ENCODE measurements at places on chromosomes 4 and X. TPM values are rescaled to one million over a fixed set of nuclear protein-coding genes. Genes with fewer than 3 reads are reported as not detected.

The RS1 gene
- total RNA-seq = not detected

The SYTL5 gene
- total RNA-seq = 66.9 TPM

The MAGEA1 gene
- total RNA-seq = 7.1 TPM

The KLHL2 gene
- 12.5 TPM for total RNA-seq

The SSX3 gene
- not detected for total RNA-seq

The POU3F4 gene
- not detected for total RNA-seq

The TAF7L gene
- total RNA-seq = not detected

The TMPRSS11D gene
- total RNA-seq = 0.05 TPM

The ADH1A gene
- total RNA-seq = not detected

The DRP2 gene
- 0.19 TPM for total RNA-seq

The TEX13C gene
- not detected for total RNA-seq

The PTPN13 gene
- 13.1 TPM for total RNA-seq

The GPR50 gene
- not detected for total RNA-seq

The CSAG1 gene
- 60.4 TPM for total RNA-seq

The WAS gene
- total RNA-seq = 1.6 TPM

The TIMM17B gene
- 103 TPM for total RNA-seq

The CLDN34 gene
- 0.13 TPM for total RNA-seq

The RHOXF1 gene
- total RNA-seq = not detected

The FAM114A1 gene
- total RNA-seq = 37.8 TPM

The LDB2 gene
- not detected for total RNA-seq

The ENPP6 gene
- not detected for total RNA-seq

The PAGE1 gene
- 7.5 TPM for total RNA-seq

The BTC gene
- 0.37 TPM for total RNA-seq

The GPR173 gene
- total RNA-seq = not detected

The TEX13B gene
- not detected for total RNA-seq

The SPP1 gene
- 3.7 TPM for total RNA-seq

The SLITRK2 gene
- total RNA-seq = 0.72 TPM

The TBCK gene
- 17.0 TPM for total RNA-seq

The HSFX4 gene
- total RNA-seq = not detected

The ANKRD37 gene
- total RNA-seq = 14.4 TPM

The FAM149A gene
- total RNA-seq = 2.6 TPM
